ENCODE measurements at places on chromosomes 4 and X.

- no peak for DNase-seq
Measured at GRCh38 chrX:119231936-119232445, 4.1 kb upstream of the PGRMC1 start.

- DNase-seq = peak; percentile 65
Measured at GRCh38 chr4:134544303-134544770, 342.7 kb upstream of the PABPC4L start.

- no peak for DNase-seq
Measured at GRCh38 chrX:20951016-20951810, 423.0 kb upstream of the CNKSR2 start.

- no peak for DNase-seq
Measured at GRCh38 chr4:156945532-156945931, 26.1 kb downstream of the PDGFC start.

GRCh38 chr4:185035284-185035683, 17.0 kb downstream of the HELT start:
- DNase-seq = no peak

GRCh38 chr4:82551734-82552133, 10.1 kb downstream of the TMEM150C start:
- DNase-seq = no peak

DNA sequence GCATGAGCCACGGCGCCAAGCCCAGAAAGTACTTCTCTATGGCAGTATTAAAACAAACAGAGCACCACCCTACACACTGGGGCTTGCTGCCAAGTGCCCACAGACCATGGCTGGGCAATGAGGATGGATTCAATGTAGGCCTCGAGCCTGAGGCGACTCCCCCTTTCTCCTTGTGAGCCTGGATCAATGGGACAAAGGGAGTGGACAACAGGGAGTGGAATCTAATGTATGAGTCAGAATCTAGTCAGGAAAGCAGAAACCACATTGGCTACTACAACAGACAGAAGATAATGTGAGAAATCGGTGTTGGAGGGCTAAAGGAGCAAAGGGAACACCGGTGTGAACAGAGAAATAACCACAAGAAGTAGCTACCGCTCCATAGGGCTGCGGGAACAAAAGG, 37.7 kb upstream of the OCIAD2 start:
- DNase-seq = no peak

DNA sequence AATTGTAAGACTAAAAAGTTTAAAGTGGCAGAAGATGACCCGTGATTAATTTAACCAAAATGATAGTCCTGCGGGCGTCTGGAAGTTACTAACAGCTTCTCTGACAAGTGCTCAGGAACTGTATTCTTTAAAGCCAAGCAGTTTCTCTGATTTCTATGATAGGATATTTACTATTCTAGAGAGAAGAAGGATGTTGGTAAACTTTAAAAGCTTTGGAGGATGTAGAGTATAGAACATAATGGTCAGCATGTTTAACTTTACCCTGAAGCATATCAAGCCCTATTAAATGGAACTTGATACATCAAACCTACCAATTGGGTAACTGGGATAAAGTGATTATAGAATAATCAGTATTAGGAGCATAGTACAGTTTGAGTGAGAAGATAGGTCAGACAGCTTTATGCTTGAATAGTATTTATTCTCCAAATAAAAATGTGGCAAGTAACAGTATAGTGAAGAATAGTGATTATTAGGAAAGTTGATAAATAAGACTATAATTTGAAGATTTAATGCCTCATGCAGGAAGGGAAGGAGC, 1.8 kb downstream of the STIM2 start:
- DNase-seq = no peak

- no peak for DNase-seq
Measured at GRCh38 chrX:118392716-118393115, 46.8 kb downstream of the WDR44 start.

GRCh38 chr4:26272654-26273615, 47.9 kb upstream of the RBPJ start:
- DNase-seq = no peak

GRCh38 chr4:36222702-36223101, 21.6 kb downstream of the ARAP2 start:
- DNase-seq = no peak

DNA sequence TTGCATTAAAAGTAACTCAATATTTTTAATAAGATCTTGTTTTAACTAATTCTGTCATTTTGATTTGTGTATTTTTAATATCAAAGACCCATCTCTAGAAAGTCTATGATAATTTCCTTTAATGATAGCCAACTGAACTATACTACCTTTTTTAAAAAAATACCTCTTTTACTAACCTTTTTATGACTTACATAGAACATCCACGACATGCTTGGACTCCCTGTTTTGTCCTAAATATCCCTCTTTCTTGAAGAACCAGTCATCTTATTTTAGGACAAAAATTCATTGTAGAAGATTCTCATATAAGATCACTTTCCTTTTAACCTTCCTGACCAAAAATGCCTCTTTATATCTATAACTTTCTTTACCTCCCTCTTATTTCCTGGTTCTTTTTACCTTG, 76.8 kb upstream of the GC start:
- no peak for DNase-seq

- no peak for DNase-seq
Measured at GRCh38 chr4:1961563-1961962, 47.2 kb downstream of the NELFA start.

- DNase-seq = no peak
Measured at GRCh38 chr4:123343400-123344041, 53.1 kb upstream of the SPRY1 start.

GRCh38 chr4:115159141-115159540, 45.7 kb upstream of the NDST4 start:
- no peak for DNase-seq

DNA sequence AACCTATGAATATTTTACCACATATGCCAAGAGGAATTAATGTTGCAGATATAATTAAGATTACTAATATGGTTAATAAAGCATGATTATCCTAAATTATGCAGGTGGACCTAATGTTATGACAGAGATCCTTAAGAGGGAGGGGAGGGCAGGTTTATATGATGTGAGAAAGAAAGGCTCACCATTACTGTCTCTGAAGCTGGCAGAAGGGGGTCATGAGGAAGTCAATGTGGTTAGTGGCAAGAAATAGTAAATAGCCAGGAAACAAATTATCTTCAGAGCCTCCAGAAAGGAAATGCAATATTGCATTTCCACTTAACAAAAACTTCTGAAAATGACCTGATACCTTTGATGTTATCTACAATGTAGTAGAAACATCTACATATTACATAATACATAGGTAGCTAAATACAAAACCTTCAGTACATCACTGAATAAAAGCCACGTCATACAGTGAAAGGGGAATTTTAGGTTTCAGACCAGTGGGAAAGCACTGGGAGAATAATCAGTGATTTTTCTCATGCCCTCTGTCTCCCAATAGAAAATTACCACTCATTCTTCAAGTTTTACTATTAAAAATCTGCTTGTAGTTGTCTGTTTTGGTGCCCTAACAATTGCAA, 609.2 kb downstream of the SPOCK3 start:
- DNase-seq = no peak

DNA sequence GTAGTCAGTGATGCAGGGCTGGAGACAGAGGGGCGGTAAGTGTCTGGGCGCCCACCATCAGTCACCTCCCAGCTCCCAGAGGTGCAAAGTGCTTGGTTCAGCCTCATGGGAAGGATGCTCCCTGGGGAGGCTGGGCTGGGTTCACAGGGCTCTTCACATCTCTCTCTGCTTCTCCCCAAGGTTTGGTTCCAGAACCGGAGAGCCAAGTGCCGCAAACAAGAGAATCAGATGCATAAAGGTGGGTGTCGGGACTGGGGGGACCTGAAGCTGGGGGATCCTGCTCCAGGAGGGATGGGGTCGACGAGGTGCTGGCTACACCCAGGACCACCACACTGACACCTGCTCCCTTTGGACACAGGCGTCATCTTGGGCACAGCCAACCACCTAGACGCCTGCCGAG, 10.1 kb downstream of the SHOX start:
- no peak for DNase-seq

- DNase-seq = no peak
Measured at GRCh38 chrX:5702890-5703289, 525.8 kb downstream of the NLGN4X start.

DNA sequence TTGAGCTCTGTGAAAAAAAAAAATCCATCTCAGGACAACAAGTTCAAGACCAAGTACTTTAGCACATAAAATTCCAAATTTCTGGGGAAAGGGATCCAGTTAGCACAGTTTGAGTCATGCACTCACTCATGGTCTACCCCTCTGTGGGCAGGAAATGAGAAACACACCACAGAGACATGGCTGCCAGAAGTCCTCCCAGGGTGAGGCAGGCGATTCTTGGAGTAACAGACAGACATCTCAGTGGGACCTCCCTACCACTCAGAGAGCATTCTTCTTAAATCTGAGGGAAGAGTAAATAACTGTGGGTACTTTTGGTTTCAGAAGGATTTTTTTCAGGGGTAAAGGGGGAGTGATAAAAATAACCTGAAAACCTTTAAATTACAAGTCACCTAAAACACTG, 14.1 kb downstream of the CXCL1 start:
- DNase-seq = no peak

DNA sequence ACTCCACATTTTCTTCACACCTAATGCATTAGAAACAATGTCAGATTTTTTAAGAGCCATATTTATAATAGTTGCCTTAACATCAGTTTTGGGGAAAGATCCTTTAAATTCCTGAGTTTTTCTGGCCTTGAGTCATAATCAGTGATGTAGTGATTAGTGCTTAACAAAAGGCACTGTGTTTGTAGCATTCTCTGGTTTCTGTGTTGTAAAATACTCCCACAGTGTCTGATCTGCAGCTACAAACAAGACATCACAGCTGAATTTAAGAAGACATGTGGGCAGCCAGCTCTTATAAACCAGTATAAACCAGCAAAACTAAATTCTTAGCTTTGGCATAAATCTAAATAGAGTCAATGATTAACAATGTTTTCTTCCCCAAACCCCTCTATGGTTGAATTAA, 233.8 kb downstream of the FSTL5 start:
- no peak for DNase-seq

GRCh38 chrX:10109695-10110094, 47.1 kb upstream of the CLCN4 start:
- DNase-seq = peak; percentile 24

DNA sequence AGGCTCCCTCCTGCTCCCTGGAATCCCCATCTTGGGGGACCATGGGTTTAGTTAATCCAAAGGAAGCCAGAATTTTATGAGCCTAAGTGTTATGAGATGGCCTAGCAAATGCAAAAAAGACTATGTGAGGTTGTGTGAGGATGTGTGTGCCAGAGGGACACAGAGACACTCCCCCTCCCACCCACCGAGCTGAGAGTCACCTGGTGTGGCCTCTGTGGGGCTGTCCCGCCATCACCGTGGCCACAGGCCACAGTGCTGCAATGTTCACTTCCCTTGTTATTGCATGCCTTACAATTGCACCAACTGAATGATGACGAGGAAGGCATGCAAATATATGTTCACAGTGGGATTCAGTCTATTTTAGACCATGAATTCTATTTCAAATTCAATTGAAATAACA, 601 bp upstream of the FGFBP2 start:
- no peak for DNase-seq

- DNase-seq = peak; percentile 45
Measured at GRCh38 chr4:119286377-119287002, 35.4 kb downstream of the FABP2 start.

- no peak for DNase-seq
Measured at GRCh38 chr4:123364906-123365305, 31.7 kb upstream of the SPRY1 start.

DNA sequence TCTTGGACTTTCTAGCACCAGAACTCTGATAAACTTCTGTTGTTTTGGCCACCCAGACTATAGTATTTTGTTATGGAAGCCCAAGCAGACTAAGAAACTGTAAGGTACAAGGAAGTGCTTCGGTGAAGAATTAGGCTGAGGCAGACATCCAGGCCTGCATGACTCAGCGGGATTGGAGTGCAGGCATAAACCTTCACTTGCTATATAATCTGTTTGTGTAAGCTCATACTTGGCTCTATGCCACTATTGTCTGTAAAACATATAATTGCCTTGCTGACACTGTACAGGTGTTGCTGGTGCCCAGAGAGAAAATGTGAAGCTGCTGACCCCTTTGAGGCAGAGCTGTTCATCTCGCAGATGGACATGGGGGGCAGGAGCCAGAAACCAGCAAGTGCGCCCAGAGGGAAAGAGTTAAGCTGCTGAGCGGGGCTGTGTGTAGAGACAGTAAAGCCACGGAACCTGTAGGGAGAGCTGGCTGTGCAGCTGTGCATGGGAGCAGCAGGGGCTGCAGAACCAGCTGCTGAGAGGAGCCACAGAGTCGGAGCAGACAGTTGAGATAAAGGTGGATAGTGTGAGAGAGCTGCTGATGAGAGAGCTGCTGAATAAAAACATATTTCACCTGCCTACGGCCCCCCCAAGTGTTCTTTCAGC, 96.2 kb downstream of the RBM46 start:
- no peak for DNase-seq

- DNase-seq = no peak
Measured at GRCh38 chr4:100811046-100811445, 293.2 kb upstream of the EMCN start.

DNA sequence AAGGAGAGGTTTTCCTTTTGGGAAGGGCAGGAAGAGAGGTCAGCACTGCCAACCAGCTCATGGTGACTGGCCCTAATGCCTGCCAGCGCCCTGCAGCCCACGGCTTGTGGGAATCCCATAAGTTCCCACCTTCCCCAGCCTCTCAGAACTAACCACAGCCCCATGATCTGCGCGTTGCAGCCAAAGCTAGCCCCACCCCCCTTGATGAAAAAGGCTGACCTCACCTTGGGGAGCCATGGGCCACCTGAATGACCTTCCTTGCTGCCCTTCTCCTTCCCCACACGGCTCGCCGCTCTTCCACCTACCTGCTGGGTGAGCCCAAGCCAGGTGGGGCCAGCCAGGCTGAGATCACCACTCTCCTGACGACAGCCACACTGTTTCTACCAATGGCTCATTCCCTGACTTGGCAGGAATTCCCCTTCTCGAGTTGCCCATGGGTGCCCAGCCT, 3.9 kb upstream of the ELF4 start:
- no peak for DNase-seq

GRCh38 chr4:54277691-54278090, 48.6 kb downstream of the PDGFRA start:
- DNase-seq = no peak

GRCh38 chr4:11470438-11471045, 41.8 kb upstream of the HS3ST1 start:
- DNase-seq = no peak

- DNase-seq = peak; percentile 37
Measured at GRCh38 chr4:71231129-71232055, 107.4 kb upstream of the SLC4A4 start.
